Dermis blood vessel endothelial cell (primary cell): ENCODE measurements at places on chromosomes 5 and 9. TPM values are rescaled to one million over a fixed set of nuclear protein-coding genes. Genes with fewer than 3 reads are reported as not detected.

DNA sequence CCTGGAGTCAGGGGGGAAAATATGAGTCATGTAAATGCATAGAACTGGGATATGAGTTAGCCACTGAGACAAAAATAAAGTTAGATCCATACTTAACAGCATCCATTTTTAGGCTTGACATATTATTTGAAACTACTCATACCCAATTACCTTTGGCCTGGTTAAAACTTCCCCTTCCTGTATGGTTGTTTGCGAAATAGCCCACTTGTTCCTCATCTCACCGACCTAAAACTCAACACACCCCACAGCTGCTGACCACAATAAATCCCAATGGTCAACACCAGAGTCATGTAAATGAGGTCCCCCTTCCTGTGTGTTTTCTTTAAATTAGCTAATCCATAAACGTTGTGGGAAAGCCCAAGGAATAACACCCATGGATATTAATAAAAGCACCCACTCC is 55.2 kb upstream of the TMEM215 start:
- DNase-seq, result no peak

DNA sequence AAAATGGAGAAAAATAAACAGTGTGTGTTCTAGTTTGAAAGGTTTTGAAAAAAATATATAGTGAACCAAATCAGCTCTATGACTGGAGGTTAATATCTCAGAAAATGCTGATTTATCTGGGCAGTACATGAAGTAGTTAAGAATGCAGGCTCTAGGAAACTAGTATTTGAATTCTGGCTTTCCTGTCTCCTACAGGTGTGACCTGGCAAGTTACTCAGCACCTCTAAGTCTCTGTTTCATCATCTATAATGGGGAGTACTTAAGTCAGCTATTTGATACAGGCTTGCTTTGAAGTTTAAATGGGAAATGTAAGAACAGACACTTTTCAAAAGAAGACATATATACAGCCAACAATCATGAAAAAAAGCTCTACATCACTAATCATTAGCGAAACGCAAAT is 5.2 kb downstream of the GRAMD2B start:
- no peak for DNase-seq

DNA sequence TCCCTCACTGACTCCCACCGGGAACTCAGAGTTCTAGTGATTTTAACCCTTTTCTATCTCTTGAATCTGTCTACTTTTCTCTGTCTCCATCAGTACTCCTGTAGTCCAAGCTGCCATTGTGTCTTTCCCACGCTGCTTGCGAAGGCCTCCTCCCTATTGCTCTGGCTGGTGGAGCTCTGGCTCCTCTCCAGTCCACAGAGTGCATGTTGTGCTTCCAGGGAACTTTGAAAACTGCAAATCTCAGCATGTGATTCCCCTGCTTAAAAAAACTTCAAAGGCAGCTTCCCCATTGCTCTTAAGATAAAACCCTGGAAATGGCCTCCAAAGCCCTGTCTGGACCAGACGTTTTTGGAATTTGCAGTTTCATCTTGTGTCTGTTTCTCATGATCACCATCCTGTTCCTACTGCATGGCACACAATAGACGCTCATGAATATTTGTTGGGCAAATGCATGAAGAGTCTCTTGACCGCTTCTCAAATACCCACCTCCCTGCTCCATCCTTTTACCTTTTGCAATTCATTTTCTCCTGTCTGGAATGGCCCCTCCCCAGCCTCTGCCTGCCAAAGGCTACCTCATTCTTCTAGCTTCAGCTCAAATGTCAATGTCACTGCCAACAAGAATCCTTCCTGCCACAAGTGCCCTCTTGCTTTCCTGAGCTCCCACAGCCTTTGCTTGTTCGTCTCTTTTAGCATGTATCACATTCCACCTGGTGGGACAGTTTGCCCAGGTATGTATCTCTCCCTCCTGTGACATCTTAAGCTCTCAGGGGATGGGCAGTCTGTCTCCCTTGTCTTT is 293.2 kb downstream of the ARHGAP26 start:
- DNase-seq, result no peak

GRCh38 chr9:131103535-131103934 is 7.2 kb downstream of the AIF1L start:
- DNase-seq, result no peak

DNA sequence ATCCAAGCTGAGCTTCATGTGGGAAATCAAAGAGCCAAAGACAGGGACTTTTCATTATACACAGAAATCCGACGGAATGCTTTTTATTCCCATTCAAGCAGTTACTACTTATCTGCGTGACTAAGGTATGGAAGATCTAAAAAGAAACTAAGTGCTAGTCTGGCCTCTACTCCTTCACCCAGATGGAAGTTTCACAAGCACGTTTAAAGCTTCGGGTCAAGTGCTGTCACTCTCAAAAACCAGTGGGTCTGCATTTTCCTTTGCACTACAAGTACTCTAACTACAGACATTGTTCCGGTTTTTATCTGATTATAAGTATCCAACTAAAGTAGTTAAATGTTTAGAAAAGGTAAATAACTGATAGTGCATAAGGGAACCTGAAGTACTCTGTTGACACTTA is 13.7 kb upstream of the MTAP start:
- DNase-seq, result no peak

DNA sequence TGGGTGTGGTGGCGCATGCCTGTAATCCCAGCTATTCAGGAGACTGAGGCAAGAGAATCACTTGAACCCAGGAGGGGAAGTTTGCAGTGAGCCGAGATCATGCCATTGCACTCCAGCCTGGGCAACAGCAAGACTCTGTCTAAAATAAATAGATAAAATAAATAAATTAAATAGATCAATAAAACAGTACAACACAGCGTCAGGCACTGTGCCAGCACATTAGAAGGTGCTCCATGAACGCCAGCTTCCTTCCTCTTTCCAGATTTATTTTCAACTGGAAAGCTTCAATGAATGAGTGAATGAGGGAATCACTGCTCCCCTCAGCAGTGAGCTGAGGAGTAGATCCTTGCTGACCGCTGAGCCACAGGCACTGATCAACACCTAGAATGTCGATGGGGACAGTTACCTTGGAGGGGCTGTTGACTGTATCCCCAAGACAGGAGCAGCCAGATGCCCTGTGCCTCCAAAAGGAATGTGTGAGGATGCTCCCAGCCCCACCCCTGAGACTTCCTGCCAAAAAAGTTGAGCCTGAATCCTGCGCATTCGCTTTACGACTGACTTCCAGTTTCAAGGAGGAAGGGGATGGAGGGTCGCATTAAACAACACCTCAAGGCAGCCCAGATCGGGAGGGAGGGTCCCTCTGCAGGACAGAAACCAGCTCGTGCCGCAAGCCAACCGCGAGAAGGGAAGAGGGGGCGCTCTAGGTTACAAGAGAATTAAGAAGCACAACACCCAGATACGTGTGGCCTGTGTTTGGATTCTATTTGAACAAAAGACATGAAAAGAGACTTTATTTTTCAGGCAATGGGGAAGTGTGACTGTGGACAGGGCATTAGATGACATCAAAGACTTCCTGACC is 54.0 kb upstream of the CNOT6 start:
- DNase-seq, result no peak

DNA sequence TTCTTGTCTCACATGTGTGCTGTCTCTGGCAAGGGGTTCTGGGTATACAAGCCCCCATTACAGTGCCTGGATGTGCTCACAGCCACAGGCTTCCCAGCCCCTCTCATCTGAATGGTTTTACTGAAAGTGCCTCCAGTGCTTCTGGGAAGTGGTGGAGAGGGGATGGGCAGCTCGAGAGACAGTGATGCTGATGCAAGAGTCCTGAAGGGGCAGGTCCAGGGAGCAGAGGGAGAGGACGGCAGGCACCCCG is 93.5 kb downstream of the PHF2 start:
- DNase-seq, result no peak

- no peak for DNase-seq
These were observed 46.2 kb downstream of the SPRY4 start for GRCh38 chr5:142278627-142279026.

- DNase-seq, result peak; percentile 90
These were observed 26.4 kb upstream of the ARHGAP26 start for GRCh38 chr5:142743592-142744441.

The SARDH gene
- total RNA-seq, result 0.34 and 0.37 TPM in 2 replicates

The KDM3B gene
- total RNA-seq, result 52.8 and 74.3 TPM in 2 replicates

The ACOT12 gene
- total RNA-seq, result 0.37 TPM in 1 of 2 replicates, not detected in the other

The BAG1 gene
- total RNA-seq, result 39.7 and 48.3 TPM in 2 replicates

The MSMP gene
- 42.5 and 66.8 TPM in 2 replicates for total RNA-seq

The DOCK8 gene
- total RNA-seq, result 4.4 and 6.8 TPM in 2 replicates

The GFI1B gene
- not detected in 2 replicates for total RNA-seq
